Putamen (tissue), 1 donor: ENCODE measurements at places on chromosomes 5 and 9.

- DNase-seq, result no peak
Measured at GRCh38 chr5:126516133-126516532, 78.9 kb downstream of the ALDH7A1 start.

- DNase-seq, result no peak
Measured at GRCh38 chr5:15898641-15899040, 280.9 kb downstream of the MARCHF11 start.

GRCh38 chr5:142770650-142771609, 753 bp downstream of the ARHGAP26 start:
- peak; percentile 77 for DNase-seq

DNA sequence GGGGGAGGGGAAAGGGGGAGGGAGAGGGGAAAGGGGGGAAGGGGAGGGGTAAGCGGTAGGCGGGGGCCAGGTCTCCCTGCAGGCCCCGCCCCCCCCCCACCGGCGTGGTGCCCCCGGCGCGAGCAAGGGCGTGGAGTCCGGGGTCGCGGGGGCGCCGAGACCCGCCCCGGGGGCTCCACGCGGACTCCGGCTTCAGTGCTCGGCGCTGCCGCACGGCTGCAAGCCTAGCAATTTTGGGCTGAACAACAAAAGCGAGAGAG, 10.8 kb downstream of the C9orf50 start:
- no peak for DNase-seq

GRCh38 chr5:72606525-72606924, 99.3 kb upstream of the ZNF366 start:
- DNase-seq, result no peak

GRCh38 chr5:159021136-159021900, 78.4 kb downstream of the EBF1 start:
- no peak for DNase-seq

- DNase-seq, result no peak
Measured at GRCh38 chr9:132742821-132743311, 72.6 kb downstream of the GTF3C4 start.

GRCh38 chr5:140133514-140134167, 7.9 kb downstream of the IGIP start:
- no peak for DNase-seq

DNA sequence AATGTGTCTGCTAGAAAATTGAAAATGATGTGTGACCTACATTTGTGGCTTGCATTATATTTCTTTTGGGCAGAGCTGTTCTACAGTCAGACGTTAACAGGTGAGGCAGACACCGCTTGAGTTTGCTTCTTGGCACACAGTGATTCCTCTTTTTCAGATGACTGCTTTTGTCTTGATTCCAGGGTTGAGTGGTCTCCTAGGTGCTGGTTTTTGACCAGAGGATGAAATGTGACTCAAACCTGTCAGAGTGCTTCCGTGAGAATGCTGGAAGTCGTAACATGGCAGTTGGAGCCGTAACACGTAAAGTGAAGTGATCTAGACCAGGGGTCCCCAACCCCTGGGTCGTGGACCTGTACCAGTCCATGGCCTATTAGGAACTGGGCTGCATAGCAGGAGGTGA, 28.3 kb upstream of the NDFIP1 start:
- DNase-seq, result no peak

- no peak for DNase-seq
Measured at GRCh38 chr9:94649100-94649819, 9.9 kb upstream of the FBP1 start.

DNA sequence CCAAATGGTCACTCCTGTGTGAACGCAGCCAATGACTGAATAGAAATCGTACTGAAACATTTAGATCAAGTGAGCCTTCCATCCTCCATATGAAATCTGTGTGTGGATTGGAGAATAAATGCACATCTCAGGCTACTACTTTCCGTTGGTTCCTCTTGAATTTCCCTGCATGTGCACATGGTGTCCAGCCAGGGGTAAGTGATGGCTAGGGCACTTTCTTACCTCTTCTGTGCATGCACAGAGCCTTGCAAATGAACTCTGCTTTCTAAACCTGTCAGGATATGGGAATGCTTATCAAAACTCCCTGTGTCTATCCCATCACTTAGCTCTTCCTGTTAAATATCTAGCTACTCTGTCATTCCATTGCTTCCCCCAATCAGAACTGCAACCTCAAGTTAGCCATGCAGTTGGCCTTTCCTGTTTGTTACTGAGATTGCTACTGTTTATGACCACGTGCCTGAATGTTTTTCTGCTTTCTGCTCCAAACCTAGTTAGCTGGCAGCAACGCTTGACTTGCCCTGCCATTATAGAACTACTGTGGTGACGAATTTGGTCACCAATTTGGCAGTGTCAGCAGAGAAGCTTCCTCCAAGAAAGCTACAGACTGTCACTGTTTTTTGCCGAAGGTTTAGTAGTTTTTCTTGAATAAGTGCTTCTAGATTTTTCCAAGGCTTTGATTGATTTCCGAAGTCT, 661.6 kb downstream of the LRRC70 start:
- no peak for DNase-seq

DNA sequence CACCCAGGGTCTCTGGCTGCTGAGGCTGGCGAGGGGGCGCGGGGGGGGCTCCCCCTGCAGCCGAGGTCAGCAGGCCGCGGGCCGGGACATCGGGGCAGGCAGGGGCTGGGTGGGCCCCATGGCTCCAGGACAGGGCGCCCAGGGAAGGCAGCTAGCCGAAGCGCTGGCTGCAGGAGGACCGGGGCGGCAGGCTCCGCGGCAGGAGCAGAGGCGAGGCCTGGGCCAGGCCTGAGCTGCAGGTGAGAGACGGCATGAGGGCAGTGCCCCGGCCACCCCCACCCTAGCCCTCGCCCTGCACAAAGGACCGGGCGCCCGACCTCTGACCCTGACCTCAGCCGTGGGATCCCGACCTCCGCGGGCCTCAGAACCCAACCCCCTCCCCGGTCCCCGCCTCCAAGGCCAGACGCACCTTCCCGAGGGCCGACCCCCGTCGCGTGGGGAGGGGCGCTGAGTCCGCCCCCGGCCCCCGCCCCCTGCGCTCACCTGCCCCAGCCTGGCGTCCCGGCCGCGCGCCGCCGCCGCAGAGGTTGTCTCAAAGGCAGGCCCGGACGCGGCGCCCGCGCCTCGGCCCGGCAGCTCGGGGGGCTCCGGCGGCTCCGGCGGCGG, 431 bp downstream of the RNF208 start:
- DNase-seq, result no peak

GRCh38 chr5:72293495-72294055, 26.5 kb downstream of the MRPS27 start:
- no peak for DNase-seq

GRCh38 chr9:109721001-109721400, 59.0 kb upstream of the PALM2AKAP2 start:
- no peak for DNase-seq
